ENCODE measurements at places on chromosomes 5 and 9.

- DNase-seq: no peak
Observed at GRCh38 chr5:36240779-36241630, 720 bp downstream of the NADK2 start.

DNA sequence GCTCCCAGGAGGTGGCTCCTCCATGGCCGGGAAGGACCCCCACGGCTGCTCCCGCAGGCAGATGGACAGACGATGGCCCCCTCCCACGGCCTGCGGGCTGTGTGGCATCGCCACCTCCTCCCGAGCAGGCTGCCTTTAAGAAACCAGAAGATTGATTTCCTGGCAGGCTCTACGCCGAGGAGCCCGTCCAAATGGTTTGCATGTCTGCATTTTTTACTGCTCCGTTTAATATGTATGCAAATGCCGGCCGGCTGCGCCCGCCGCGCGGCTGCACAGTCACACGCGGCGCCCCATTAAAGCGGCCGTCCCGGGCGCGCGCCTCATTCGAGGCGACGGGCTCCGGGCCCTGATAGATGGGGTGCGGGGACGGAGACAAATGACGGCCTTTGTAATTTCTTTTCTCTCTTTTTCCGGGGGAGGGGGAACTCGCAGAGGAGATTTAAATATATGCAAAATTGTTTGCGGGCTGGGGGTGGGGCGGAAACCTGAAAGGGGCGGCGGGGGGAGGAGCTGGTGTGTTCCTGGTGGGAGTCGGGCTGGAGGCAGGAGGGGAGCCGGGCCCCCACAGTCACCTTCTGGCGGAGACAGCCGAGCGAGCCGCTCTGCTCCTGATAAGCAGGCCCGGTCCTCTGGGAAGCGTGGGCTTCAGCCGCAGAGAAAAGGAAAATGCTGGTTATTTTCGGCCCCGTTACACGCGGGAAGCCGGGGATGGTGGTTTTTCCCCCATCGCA, 158.7 kb upstream of the IER5L start:
- DNase-seq: peak; percentile 21

DNA sequence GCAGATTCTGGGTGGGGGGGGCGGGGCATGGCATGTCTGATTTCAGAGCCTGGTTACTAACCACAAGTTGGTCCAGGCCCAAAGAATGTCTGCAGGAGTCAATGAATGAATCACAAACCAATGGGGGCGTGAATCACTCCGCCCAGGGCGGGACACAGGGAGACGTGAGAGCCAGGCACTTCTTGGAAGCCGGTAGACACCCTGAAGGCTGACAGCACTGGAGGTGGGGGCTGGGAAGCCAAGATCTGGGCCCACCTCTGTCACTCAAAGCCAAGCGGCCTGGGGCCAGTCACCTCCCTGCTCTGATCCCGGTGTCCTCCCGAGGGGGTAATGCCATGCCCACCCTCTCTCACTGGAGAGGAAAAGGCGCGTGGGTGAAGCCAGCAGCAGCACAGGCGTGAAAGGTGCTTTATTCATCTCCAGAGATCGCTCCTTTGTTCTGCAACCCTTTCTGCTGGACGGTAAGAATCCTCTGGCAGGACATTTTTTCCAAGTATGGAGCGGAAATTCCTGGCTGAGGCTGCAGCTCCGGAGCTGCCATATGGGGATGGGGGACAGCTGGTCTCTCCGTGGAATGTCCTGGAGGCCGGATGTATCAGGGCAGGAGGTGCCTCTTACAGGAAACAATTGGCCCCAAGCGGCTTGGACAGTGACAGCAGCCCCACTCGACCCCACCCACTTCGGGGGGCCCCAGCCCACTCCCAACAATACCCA, 85.0 kb downstream of the STK10 start:
- no peak for DNase-seq

DNA sequence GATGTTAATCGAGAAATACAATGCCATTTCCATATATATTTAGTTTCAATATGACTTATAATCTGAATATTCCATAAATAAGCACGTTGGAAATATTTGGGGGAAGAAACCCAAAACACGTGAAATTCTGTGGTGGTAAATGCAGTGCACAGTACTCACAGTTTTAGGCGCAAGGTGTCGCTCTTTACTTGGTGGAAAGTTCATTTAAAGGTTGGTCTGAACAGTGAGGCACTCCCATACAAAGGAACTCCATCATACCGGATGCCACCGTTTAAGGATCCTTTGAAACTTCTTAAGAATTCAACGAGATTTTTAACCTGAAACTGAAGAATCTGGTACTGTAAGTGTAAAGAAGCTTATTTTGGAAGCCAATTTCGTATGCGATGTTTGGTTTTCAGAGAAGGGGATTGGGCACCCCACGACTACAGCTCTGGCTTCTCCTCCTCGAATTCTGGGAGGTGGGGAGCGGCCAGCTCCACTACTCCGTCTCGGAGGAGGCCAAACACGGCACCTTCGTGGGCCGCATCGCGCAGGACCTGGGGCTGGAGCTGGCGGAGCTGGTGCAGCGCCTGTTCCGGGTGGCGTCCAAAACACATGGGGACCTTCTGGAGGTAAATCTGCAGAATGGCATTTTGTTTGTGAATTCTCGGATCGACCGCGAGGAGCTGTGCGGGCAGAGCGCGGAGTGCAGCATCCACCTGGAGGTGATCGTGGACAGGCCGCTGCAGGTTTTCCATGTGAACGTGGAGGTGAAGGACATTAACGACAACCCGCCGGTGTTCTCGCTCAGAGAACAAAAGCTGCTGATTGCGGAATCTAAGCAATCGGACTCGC, at the start of gene PCDHA11:
Gene PCDHA11 (plus strand): TSS at position 237 of the 834 bp plus-strand sequence. CDS start 147 bp downstream, at position 384.
- DNase-seq: no peak

GRCh38 chr5:114361724-114362196, at the start of gene KCNN2:
Gene KCNN2 (plus strand): TSS chr5:114362070. CDS start chr5:114362140, 70 bp downstream.
- no peak for DNase-seq

- DNase-seq: no peak
Observed at GRCh38 chr5:78824831-78825281, 160.3 kb downstream of the ARSB start.

GRCh38 chr5:172356047-172356446, 72.5 kb upstream of the UBTD2 start:
- no peak for DNase-seq

DNA sequence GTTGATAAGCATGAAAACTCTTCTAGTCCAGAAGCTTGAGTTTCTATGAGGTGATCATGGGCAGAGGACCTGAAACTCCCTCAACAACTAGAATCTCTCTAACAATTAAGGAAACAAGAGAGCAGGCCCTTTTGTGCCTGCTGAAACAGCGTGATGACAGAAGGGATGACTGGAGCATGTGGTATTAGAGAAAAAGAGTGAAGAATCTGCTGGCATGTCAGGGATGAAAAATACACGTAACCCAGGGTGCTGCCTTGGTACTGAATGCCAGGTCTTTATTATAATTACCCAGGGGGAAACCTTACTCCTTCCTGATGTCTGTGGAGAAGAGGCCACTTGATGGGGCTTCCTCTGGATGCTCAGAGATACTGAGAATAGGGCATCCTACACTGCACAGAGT, 167.8 kb downstream of the CRB2 start:
- DNase-seq: no peak

- no peak for DNase-seq
Observed at GRCh38 chr5:175576096-175576495, 81.8 kb upstream of the HRH2 start.

DNA sequence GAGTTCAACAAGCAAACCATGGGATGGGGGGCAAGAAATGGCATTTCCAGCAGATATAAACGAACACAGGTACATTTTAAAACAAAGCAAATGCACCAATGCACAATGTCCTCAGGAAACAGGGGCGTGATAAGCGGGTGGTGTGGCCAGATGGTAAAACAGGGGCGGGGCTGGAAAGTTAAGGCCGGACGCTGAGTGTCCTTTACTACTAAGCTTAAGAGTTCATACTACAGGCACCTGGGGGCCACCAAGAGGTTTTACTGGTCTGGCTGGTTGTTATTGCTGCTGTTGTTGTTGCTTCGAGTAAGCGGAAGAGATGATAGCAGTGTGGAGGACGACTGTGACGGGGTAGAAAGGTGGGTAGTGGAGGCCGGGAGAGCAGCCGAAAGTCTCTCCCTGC, 99.8 kb downstream of the ATPSCKMT start:
- DNase-seq: no peak

DNA sequence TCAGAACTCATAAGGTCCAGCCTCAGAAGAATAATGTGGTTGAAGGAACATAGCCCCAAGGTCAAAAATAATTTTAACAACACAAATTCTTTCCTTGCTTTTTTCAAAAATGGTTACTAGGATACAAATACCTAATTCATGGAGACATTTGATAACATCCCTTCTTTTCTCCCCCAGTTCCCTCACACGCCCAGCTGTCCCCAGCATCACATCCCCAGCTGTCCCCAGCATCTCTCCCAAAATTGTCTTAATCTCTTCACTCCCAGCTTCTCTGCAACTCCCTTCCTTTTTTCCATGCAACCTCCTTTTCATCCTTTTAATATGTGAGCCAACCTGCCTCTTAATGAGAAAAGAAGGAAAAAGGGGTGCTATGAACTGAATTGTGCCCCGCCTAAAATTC, 77.8 kb downstream of the FSTL4 start:
- no peak for DNase-seq

DNA sequence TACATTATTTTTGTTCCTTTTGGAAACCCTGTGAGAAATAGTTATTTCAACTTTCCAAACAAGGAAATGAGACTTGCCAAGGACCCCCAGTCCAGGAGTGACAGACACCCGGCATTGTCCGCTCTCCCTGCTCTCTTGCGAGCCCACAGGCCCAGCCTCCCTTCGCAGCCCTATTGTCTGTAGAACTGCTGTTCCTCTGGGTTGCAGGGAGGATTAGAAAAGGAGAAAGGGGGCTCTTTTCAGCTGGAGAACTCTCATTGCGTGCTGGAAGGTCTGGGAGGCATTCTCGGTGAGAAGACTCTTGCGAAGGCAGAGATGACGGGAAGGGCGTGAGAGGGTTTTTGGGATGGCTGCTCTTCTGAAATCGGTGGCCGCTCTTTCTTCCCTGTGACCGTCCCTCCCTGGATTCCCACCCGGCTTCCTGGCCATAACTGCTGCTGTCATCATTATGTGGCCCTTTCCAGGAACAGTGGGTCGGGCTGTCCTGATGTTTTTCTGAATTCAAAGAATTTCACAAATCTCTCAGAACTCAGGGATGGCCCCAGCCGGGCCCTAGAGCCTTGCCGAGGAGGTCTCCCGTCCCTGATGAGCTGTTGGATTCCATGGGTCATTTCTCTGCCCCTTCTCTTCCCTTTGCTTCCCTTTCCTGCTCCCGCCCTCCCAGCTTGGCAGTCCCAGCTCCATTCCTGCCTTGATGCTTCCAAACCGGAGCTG, 29.8 kb downstream of the STC2 start:
- no peak for DNase-seq

GRCh38 chr9:107210775-107211174, 72.3 kb upstream of the RAD23B start:
- no peak for DNase-seq

- no peak for DNase-seq
Observed at GRCh38 chr5:146805081-146805480, 73.5 kb downstream of the PPP2R2B start.

DNA sequence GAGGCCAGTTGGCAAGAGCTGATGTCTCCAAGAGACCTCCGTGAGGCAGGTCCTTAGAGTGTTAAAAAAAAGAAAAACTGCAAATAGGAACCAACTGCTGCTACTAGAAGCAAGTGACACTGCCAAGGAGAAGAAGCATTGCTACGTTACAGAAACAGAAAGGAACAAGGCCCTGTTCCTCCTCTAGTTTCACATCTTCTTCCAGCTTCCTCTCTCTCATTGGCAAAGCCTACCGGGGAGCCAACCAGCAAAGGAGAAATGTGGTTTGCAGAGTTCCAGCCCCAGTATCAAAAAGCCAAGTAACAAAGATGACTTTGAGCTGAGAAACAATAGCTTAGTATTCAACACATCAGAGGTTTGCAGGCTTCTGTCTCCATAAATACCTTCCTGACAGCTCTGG, 145.9 kb downstream of the PRELID2 start:
- no peak for DNase-seq

GRCh38 chr9:131845305-131846298, 105.7 kb upstream of the RAPGEF1 start:
- no peak for DNase-seq

GRCh38 chr5:44318883-44319282, 70.3 kb downstream of the FGF10 start:
- no peak for DNase-seq

- no peak for DNase-seq
Observed at GRCh38 chr5:43851741-43852140, 248.8 kb downstream of the NNT start.

DNA sequence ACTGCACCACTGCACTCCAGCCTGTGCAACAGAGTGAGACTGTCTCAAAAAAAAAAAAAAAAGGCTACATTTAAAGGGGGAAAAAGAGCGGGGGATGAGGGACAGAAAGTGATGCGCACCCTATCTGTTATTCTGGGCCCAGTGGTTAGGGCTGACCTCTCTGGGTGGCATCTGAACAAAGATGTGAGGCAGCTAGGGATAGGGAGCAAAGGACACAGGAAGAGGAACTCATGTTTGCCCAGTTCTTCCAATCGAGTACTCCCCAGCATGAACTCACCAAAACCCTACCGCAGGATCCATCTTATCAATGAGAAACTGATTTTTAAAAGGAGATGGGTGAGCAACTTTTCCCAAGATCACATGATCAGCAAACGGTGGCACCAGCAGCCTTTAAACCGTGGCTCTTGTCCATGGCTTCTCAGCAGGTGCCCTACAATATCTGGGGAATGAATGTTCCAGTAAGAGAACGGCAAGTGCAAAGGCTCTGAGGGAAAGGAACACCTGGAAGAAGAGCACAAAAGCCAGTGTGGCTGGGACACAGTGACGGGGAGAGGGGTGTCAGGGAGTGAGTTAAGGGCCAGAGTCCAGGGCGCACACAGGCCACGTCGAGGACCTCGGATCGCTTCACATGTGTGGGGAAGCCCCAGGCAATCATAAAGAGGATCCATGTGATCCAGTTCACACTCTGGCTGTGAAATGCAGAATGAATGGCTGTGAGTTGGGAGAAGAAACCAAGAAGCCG, 22.0 kb downstream of the RAPGEF1 start:
- DNase-seq: no peak

- no peak for DNase-seq
Observed at GRCh38 chr9:73916016-73916673, 581.0 kb upstream of the RORB start.

GRCh38 chr5:108341866-108342265, 40.0 kb downstream of the FBXL17 start:
- DNase-seq: no peak

DNA sequence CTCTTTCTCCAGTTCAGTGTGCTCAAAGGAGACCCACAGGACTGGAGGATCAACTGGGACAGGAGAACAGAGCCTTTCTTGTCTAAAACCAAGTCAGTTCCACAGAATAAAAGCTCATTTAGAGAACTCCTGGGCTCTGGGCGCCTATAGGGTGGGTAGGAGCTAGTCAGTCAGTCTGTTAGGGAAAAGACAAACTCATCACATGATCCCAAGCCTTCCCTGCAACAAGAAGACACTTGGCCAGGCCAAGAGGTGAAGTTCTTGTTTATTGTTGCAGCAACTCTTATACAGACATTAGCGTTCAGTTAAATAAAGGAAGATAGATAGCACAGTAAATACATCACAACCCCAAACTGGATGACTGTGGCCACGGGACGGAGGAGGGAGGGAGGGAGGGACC, 102.3 kb downstream of the ENTREP1 start:
- no peak for DNase-seq
